LHCN-M2 (cell line): ENCODE measurements at places on chromosomes 2 and 18.

GRCh38 chr18:52319424-52319983 lies 20.5 kb upstream of the DCC start:
- DNase-seq, result no peak

DNA sequence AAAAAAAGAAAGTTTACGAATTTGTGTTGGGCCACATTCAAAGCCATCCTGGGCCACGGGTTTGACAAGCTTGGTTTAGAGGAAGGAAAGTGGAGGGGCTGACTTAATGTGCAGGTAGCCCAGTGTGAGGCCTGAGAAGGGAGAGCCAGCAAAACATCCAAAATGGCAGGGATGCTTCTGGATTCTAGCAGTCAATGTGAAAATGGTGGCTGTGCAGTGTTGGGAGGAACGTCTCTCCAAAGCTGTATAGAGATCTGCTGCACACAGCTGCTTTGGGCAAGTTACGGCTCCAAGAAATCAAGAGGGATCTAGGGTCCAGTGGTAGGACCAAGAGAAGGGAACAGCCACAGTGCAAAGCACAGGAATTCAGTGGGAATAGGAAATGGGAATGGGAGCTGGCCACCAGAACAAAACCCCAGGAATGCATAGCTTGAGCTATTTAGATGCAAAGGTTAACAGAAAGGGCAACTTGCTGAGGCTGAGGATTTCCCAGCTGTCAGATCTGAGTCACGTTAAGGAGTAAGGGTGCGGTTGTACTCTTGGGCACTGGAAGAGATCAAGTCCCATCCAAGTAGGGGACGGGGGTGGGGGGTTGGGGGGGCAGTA lies 70.6 kb downstream of the B3GNT2 start:
- DNase-seq, result peak; percentile 98

DNA sequence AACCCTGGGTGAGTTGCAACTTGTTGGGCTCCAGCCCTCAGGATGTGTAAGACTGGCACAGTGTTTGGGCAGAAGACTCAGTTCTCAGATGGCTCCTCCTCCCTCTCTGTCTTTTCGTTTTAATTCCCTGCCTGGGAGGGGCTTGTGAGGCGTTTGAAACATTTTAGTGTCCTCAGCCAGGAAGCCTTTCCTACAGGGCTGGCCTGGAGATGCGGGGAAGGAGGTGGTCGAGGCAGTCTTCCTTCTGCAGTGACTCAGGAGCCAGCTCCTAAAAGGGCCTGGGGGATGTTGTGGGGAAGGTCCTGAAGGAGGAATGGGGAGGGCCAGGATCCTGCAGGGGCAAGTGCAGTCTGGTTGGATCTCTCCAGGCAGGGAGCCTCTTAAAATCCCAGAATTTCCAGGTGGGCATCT lies 22.1 kb upstream of the IGFBP5 start:
- no peak for DNase-seq

GRCh38 chr2:207321514-207321913 lies 155.8 kb upstream of the KLF7 start:
- no peak for DNase-seq

- no peak for DNase-seq
These were observed 74.9 kb upstream of the ARL4C start for GRCh38 chr2:234571620-234572407.

DNA sequence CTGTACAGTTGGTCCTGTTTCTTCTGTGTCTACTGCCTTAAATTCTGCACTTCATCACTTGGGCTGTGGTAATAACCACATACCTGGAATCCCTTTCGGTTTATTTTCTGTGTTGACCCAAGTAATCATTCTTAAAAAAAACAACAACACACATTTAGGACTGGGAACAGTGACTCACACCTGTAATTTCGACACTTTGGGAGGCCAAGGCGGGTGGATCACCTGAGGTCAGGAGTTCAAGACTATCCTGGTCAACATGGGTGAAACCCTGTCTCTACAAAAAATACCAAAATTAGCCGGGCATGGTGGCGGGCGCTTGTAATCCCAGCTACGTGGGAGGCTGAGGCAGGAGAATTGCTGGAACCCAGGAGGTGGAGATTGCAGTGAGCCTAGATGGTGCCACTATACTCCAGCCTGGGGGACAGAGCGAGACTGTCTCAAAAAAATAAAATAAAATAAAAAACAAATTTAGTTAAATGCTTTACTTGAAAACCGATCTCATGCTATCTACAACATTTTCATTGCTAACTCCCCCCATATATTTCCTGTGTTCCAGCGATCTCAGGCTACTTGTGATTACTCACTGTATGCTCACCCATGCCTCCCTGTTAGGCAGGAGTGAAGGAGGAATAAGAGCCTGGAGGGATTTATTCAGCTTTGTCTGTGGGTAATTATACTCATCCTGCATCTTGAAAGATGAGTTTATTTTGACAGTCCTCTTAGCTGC lies 18.2 kb downstream of the ACSL3 start:
- peak; percentile 77 for DNase-seq

- DNase-seq, result no peak
These were observed 9.4 kb downstream of the DNPEP start for GRCh38 chr2:219378163-219378851.

DNA sequence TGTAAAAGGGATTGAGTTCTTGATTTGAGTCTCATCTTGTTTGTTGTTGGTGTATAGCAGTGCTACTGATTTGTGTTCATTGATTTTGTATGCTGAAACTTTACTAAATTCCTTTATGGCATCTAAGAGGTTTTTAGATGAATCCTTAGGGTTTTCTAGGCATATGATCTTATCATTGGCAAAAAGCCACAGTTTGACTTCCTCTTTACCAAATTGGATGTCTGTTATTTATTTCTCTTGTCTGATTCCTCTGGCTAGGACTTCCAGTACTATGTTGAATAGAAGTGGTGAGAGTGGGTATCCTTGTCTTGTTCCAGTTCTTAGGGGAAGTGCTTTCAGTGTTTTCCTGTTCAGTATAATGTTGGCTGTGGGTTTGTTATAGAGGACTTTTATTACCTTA lies 4.8 kb downstream of the ANKAR start:
- DNase-seq, result no peak

GRCh38 chr18:61551586-61551985 lies 218.4 kb downstream of the CDH20 start:
- DNase-seq, result peak; percentile 79

DNA sequence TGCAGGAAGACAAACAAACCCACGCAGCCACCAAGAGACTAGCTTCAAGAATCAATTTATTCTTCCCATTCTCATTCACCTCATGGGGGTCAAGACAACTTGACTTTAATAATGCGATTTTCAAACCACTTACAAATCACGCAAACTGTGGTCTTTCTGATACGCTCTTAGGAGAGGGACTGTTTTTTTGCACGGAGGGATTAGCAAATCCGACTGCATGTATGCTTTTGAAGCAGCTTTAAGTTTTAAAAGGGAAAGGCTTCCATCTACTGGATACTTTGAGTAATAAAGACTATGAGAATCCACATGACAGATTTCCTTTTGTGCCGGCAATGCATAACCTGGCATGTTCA lies 322.9 kb upstream of the KCNJ3 start:
- peak; percentile 56 for DNase-seq

- no peak for DNase-seq
These were observed 4.8 kb downstream of the ITGA4 start for GRCh38 chr2:181462033-181462432.

GRCh38 chr2:172968061-172968469 lies 107.6 kb upstream of the MAP3K20 start:
- DNase-seq, result peak; percentile 91

GRCh38 chr2:62270728-62271127 lies 74.8 kb downstream of the B3GNT2 start:
- peak; percentile 52 for DNase-seq

DNA sequence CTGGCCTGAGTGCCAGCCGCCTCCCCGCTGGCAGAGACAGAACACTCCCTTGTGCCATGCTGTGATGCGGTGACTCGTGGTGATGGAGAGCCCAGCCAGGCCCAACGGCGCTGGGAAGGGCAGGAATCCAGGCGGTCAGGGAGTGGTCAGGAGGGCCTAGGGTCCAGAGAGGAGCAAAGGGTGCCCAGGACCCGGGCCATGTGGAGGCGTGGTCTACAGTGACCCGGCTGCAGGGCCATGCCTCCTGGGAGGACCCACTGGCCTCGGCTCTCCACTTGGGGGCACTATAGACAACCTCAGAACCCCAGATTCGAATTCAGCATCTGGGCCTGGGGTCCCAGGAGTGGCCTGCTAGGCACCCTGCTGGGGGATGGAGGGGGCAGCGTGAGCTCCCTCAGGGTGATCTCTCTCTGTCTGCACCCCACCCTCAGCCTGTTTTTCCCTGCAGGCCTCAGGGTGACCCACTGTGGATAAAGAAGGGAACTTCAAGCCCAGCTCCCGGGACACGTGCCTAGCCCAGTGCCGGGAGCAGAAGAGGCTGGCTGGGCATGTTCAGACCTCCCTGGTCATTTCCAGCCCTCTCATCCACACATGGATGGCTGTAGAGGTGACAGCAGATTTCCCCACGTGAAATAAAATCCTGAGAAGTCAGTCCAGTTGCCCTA lies 13.0 kb downstream of the AMER3 start:
- no peak for DNase-seq

- peak; percentile 92 for DNase-seq
These were observed 33.3 kb downstream of the CFLAR start for GRCh38 chr2:201149064-201149820.

- no peak for DNase-seq
These were observed 52.4 kb downstream of the FAM168B start for GRCh38 chr2:131040661-131041401.

- no peak for DNase-seq
These were observed 143.6 kb upstream of the GLI2 start for GRCh38 chr2:120592084-120592483.

GRCh38 chr18:62885804-62886203 lies 170.5 kb downstream of the PHLPP1 start:
- DNase-seq, result no peak

DNA sequence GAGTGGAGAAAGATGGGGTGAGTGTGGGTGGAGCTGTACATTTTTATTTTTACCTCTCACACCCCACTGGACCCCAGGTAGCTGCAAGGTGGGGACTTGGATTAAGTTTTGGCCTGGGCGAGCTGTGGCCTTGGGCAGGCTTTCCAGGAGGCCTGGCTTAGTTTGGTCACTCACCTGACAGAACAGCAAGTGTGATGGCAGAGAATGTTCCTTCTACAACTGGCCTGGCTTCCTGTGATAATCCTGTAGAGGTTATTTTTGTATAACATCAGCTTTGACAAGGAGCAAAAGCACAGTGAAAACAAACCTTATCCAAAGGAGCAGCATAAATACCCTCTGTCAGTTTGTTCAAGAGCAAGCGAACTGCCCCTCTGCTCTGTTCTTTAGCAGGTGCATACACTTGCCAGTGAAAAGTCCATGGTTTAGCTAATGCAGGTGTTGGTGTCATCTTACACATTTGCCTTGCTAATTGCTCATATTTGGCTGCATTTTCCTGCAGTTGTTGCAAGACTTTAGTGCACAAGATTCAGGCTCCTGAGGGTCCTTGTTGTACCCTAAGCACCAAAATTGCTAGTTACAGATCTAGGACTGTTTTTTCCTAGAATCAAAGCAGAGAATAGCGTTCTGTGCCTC lies 6.3 kb downstream of the THNSL2 start:
- no peak for DNase-seq

DNA sequence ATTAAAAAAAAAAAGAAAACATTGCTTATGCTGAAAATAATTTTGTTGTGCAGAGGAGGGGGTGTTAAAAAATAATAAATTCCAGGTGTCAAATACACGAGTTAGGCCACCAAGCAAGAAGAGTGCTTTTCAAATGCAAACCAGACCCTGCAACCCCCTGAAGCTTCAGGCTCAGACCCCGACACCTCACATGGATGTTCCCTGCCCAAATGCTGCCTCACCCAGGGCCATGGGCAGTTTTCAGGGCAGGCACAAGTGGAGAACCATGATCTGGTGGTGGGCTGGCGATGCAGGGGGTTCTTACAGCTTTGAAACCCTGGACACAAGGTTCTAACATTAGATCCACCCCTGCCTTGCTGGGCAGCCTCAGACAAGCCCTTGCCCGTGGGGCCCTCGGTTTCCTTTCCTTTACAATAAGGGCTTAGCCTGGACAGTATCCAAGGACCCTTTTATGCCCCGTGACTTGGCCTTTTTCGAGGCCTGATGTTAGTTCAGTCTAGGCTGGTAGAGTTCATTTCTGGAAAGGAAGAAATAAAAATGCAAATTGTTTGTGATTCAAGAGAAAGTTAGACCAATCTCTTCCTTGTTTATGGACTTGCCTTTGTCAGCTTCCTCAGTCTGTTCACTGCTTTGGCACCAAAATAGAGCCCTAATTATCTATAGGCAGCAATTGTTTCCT lies 168.7 kb downstream of the DDX1 start:
- DNase-seq, result no peak

- no peak for DNase-seq
These were observed 60.6 kb downstream of the CCDC74A start for GRCh38 chr2:131588152-131588873.

DNA sequence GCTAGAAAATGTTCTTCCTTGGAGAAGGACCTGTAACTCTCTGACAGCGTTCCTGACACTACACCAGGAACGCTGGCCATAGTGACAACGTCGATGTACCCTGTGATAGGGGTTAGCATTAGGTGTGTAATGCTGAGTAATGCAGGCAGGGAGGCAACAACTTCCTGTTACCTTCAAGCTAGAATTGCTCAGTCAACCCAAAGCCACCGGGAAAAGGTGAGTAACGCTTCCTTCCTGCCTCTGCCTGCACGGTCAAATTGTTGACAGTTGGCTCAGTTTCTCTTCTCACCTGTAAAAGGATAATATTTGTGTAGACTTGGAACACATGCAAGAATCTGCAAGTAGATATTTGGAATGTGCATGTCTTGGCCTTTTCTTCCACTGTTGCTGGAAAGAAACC lies 12.7 kb downstream of the FAM110C start:
- DNase-seq, result no peak

GRCh38 chr2:45353879-45354278 lies 257.2 kb downstream of the SRBD1 start:
- peak; percentile 99 for DNase-seq

DNA sequence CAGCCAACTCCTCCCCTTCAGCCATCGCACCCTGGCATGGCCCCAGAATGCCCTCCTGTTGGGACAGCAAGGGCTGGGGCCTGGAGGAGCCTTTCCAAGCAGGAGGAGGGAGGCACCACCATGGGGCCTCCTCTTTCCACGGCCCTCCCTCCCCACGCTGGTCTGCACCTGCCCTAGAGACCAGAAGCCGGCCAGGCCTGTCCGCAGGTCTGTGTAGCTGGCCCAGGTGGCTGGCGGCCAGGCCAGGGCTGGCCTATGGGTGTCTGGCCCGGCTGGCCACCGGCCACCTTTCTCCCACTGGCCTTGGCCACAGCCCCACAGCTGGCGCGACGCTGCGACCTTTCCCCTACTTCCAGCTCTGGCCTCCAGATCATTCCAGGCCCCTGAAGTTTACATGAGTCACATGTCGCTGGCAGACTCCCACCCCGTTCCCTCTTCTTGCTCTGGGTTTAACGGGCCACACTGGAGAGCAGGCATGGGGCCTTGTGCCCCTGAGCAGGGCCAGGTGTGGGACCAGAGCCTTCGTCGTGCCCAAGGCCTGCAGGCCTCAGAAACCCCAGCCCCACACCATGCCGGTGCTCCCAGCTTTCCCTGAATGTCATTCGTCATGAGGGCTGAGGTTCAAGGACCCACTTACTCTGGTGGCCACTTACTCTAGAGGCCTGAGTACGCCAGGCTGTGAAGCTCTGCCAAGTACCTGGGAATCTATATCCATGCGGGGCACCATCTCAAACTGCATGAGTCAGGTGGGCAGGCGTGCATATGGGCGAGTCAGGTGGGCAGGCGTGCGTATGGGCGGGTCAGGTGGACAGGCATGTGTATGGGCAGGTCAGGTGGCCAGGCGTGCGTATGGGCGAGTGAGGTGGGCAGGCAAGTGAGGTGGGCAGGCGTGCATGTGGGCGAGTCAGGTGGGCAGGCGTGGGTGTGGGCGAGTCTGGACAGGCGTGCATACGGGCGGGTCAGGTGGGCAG lies 33.3 kb upstream of the KLF11 start:
- peak; percentile 20 for DNase-seq

GRCh38 chr2:119286661-119287060 lies 63.0 kb downstream of the STEAP3 start:
- no peak for DNase-seq
